ENCODE measurements at places on chromosomes 7 and 10.

DNA sequence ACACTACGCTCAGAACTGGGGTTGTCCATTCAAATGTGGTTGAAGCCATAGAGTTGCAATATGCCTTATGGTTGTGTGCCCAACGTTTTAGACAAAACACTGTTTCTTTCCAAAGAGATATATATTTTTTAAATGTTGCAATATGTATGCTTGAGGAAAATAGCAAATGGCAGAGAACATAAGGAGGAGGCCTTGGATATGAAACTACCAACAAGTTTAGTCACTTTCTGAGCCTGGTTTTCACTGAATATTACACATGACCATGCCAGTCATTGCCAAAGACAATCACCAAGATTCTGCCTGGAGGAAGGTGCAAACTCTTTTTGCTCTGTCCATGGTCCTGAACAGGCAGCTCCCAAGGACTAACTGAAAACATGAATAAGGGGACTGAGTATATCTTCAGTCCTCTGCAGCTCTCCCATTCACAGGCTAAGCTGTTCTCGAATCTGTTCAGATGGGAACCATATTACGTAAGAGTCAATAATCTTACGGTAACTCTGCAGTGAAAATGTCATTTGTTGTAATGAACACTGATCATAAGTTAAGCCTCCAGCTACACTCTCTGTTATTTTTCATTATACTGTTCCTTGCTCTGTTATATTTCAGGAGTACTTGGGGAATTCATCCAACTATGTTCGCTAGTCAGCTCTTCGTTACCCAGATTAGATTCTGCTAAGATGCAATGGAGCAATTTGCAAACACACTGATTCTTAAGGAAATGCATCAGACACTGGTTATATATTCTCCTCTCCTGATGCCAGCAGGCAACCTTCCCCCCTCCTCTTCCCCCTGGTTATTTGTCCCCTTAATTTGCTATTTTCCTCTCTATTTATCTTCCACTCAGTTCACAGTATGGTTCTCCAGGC, 90.7 kb upstream of the C1QL3 start:
- DNase-seq: peak; percentile 35

GRCh38 chr7:44275146-44275545, 50.2 kb downstream of the CAMK2B start:
- no peak for DNase-seq

- DNase-seq: no peak
Measured at GRCh38 chr7:76294344-76295024, 8.0 kb upstream of the HSPB1 start.

- no peak for DNase-seq
Measured at GRCh38 chr10:103637011-103637410, 143.5 kb downstream of the NEURL1 start.

- no peak for DNase-seq
Measured at GRCh38 chr10:33794460-33794859, 460.0 kb upstream of the NRP1 start.

- DNase-seq: no peak
Measured at GRCh38 chr10:62306663-62307062, 38.0 kb upstream of the RTKN2 start.

- DNase-seq: no peak
Measured at GRCh38 chr7:79055722-79056415, 397.6 kb downstream of the MAGI2 start.

- no peak for DNase-seq
Measured at GRCh38 chr7:47153058-47153457, 428.9 kb downstream of the TNS3 start.

DNA sequence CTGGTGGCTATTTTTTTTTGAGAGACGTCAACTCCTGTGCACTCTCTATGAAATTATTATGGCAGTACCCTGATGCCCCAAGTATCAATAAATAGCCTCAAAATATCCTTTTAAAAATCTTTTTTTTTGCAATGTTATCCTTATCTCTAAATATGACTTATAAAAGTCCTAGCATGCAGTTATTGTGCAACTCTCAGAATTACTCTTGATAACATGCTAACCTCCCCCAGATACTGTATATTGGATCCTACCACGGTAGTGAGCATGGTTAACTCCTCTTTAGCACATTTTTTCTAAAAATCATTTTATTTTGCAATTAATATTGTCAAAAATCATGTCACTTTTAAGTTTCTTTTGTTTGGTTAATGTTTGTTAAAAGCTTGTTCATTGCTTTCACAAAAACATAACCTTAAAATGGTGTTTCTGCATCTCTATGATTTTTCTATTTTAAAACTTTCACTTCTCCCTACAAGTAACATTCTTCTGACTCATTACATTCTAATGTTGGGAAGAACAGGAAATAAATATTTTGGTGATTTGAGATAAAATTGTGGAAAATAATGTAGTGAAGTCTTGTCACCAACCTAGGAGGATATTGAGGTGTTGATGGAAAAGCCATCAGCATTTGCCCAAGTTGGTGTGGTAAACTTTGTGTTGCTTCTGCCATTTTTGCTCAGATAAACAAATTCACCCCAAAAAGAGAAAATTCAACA, 42.1 kb upstream of the ADRA2A start:
- DNase-seq: no peak

GRCh38 chr7:91543646-91544045, 279.4 kb downstream of the FZD1 start:
- DNase-seq: no peak

GRCh38 chr7:20408467-20408826, 77.7 kb downstream of the ITGB8 start:
- no peak for DNase-seq

- DNase-seq: no peak
Measured at GRCh38 chr10:43110338-43111071, 27.7 kb upstream of the CSGALNACT2 start.

- no peak for DNase-seq
Measured at GRCh38 chr10:47287365-47287802, 12.6 kb upstream of the GDF10 start.

GRCh38 chr7:19508821-19509220, 200.0 kb downstream of the POLR1F start:
- DNase-seq: no peak

DNA sequence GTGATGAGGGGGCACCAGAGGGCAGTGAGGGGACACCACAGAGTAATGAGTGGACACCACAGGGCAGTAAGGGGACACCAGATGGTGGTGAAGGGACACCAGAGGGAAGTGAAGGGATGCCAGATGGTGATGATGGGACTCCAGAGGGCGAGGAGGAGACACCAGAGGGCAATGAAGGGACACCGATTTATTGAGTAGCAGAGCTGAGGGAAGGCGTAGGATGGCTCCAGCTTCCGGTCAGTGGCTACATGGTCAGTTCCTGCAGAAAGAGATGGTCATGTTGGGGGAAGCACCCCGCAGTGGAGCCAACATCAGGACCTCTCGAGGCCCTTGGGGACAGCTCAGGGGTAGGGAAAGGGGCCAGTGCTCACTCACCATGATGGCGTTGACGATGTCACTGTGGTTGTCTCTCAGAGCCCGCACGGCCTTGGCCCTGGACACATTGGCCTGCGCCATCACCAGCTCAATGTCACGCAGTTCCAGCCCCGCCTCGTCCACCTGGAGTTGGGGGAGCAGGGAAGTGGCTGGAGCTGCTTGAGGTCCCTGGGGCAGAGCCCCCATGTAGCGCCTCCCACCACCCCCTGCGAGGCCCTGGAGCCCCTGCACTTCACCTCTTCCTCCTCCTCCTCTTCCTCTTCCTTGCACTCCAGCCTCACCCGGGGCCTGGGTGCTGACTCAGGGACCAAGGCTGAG, 8.4 kb downstream of the NACAD start:
- DNase-seq: no peak

GRCh38 chr10:13608246-13608853, 21.6 kb downstream of the PRPF18 start:
- DNase-seq: no peak

DNA sequence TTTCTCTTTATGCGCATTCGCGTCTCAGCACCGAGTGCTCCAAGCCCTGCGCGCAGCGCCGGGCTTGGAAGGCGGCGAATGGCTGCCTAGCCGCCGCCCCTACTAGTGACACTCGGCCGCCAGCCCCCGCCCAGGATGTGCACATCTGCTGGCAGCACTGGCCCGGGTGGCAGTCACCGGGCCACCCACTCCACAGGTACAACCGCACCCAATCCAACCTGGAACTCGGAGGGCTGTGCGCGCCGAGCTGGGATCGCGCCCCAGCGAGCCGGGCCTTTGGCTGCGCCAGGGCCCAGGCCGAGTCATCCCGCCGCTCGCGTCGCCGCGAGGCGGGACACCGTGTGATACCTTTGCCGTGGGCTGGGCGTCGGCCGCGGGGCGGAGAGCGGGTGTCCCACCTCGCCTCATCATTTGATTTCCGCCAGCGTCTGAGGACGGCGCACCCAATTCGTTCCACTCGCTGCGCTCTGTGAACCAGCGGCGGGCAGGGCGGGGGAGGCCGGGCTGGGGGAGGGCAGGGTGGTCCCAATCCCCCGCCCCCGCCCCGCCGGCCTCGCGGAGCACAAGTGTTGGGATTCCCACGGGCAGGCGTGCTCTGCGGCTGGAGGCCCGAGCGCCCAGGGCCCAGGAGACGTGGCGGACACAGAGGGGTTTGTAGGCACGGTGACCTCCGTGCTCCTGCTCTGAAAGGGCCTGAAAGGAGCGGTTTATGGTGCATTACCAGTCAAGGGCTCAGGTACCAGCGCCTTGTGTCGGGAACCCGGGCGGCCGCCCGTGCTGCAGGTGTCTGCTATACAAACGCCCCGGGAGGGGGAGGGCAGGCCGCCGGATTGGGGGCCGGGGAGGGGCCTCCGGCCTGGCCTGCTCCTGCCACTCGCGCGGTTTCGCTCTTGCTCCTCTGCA, 17.8 kb upstream of the PTF1A start:
- DNase-seq: no peak

- DNase-seq: no peak
Measured at GRCh38 chr7:99628471-99629465, 12.0 kb downstream of the ZSCAN25 start.

DNA sequence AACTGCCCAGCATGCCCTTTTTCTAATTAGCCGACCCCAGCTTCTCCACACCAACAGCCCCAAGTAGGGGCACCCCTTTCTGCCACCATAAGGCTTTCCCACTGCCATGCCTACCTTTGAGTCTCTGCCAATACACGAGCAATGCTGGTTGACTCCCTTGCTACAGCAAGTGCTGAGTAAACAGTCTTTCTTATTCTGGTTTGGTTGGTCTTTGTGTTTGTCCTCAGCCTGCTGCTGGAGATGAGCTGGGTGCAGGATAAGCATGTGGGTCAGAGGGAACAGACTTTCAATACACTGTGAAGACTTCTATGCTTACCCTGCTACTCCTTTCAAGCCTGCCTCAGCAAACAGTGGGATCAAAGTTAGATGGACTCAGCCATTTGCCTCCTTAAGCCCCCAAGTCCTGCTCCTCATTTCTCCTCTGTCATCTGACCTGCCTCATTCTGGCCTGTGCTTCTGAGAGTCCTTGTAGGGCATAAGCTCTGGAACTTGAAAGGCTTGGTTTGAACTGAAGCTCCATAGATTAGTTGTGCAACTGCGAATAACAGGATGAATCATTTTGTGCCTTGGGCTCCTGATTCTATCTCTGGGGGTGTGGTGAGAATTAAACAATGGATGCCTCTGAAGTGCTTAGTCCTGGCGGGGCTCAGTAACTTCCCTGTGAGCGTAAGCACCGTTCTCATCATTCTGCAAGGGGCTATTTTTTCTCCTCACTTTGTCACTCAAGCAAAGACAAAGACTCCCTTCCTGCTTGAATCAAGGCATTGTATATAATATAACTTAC, 533.8 kb upstream of the DPP6 start:
- DNase-seq: no peak

GRCh38 chr10:114327537-114328440, 76.5 kb downstream of the AFAP1L2 start:
- DNase-seq: no peak

DNA sequence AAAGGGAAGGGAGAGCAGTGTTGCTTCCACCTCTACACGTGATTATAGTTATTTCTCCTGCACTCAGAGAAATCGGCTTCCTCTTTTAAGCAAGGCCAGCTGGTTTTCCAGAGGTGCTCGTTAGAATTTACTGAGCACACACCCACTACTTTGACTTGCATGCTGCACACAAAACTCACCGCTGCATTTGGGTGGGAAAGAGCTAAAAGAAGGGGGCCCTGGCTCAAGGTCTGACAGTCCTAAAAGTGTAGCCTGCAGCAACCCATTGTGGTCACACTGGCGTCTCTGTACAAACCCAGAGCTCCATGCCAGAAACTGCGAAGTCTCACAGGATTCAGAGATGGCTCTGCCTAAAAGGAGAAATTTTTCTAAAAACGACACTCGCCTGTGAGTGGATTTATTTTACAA, 133.7 kb downstream of the SLC25A13 start:
- DNase-seq: peak; percentile 63

DNA sequence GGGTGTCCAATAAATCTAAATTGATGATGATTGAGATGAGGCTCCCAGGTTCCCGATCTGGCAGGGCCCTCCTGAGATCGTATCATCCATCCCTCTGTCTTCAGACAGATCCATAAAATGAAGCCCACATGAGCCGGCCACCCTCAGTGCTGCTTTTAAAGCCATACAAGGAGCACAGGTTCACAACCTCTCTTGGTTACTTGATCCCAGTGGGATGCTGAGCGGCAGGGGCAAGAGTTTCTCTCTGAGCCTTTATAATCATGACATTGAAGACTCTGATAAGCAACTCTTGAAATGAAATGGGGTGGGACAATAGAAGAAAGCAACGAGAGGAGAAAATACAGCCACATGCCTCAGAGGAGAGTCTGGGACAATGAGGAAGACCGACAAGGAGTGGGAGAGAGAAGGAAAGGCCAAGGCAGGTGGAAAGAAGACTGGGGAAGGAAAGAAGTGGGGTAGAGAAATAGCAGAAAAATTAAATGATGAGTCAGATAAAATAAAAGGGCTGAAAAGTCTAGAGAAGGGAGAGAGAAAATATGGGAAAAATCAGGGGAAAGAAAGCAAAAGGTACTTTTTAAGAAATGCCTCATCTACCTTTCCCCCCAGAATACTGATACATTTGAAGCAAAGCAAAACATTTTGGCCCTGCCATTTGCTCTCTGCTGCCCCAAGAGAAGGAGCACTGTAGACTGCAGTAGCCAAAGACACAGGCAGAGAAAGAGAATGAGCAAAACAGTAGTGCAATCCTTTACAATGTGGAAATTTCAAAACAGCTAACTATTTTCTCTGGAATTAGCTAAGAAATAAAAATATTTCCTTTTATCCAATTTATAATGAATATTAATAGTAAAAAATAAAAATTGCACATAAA, 14.6 kb downstream of the GBX1 start:
- DNase-seq: no peak

DNA sequence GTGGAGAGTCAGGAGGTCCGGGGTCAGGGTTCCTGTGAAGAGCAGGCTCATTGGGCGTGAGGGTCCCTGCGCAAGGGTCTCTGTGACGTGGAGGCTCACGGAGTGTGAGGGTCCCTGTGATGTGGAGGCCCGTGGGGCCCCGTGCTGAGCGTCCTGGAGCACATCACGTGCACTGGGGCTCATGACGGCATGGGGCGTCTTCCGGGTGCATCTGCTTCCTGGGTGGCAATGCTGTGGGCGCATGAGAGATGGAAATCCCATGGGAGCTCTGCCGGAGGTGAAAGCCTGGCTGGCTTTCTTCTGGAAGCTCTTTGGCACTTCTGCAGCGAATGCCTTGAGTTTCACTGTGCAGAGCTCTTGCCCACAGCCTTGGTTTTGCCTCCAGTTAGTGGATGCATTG, 71.4 kb downstream of the WDR37 start:
- DNase-seq: no peak

- no peak for DNase-seq
Measured at GRCh38 chr7:380711-381210, 90.8 kb downstream of the FOXL3 start.

Measured in Kasumi-1 (cell line).